CD4-positive, alpha-beta T cell treated with Interleukin-15 for 4 hours (primary cell): ENCODE measurements at places on chromosomes 4 and X.

DNA sequence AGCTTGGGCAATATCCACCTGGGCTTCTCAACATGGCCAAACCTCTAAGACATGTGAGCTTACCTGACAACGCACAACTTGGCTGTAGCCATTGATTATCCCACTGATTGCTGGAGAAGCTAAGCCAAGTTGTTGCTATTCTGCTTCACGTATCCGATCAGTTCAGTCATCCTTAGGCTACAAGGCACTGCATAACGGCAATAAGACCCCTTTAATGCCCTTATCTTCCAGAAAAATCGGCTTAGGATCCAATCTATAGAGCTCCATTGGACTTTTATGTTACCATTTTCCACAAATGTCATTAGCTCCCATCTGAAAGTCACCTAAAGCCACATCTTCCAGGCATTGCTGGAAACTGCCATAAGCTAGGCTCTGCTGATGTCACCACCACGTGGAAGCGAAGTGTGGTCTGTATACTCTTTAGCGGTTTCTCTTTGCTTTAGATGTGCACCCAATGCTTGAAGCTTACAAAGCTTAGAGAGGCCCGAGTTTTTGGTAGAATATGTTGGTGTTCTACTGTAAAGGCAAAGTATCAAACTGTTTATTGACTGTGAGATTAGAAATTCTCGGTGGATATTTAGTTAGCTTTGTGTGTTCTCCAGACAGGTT, 163.1 kb downstream of the CPE start:
- no peak for DNase-seq

DNA sequence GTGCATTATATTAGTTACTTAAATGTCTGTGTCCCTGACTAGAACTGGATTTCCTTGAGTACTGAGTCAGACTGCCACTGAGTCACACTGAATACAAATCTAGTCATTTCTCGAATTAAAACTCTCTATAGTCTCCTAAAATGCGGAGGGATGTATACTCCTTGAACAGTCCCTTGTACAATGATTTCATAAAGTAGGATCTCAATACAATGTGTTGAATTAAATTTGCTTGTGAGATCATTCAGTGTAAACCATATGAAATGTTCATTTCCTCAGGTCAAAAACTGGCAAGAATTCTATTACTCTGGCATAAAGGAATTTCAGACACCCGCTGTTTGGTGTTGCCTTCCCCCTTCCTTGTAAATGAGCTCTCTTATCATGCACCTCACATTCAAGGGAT, 17.5 kb upstream of the FAM241A start:
- DNase-seq, result no peak

- no peak for DNase-seq
Measured at GRCh38 chrX:33385546-33385945, 174.2 kb upstream of the DMD start.

DNA sequence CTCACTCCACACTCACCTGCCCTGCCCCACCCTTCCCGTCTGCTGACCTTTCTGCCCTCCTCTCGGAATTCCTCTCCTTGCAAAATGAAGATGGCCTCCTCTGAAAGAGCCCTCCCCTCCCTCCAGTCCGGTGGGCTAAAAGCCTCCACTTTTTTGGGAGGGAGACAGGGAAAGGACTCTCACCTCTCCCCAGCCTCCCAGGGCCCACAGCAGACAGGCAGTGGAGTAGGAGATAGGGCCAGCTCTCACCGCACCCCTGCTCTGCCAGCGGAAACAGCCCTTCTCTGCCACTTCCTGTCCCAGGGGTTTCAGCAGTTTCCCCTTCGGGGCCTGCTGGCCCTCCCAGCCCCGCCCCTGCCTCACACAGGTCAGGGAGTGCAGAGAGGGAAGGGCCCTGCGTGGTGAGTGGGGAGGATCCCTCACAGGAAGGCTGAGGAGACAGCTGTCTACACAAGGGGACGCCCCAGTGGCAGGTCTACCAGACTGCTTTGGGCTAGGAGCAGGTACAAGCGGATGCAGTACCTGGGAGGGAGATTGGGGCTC, 18.2 kb downstream of the ELF4 start:
- peak; percentile 85 for DNase-seq

GRCh38 chr4:16977081-16977480, 78.6 kb upstream of the LDB2 start:
- DNase-seq, result no peak

DNA sequence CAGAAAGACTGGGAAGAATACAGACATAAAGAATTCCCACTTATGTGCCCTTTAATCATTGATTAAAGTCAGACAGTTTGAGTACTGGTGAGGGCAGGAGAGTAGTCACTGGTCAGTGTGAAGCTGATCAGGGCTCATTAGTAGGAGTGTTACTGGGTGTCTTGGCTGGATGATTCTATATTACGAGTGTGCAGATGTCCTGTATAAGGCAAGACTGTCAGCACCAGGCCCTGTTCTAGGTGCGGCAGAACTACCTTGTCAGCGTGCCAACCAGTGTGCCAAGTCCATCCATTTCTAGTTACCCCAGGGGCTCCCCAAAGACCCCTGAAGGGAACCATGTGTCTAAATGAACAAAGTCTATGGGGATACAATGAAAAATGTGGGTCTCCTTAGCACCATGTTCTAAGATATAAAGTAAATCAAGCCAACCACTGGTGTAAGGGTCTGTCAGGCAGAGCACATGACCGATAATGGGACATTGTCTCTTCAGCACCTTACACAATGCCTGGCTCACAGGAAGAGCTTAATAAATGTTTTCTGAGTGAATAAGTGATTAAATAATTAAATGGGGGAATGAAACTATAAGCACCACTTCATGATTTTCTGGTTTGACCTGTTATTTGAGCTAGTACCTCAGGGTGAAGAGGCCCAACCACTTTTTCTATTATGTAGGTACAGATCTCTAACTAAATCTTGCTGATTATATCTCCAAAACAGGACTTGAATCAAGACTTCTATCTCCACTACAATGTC, 205.0 kb downstream of the CAMK2D start:
- no peak for DNase-seq

DNA sequence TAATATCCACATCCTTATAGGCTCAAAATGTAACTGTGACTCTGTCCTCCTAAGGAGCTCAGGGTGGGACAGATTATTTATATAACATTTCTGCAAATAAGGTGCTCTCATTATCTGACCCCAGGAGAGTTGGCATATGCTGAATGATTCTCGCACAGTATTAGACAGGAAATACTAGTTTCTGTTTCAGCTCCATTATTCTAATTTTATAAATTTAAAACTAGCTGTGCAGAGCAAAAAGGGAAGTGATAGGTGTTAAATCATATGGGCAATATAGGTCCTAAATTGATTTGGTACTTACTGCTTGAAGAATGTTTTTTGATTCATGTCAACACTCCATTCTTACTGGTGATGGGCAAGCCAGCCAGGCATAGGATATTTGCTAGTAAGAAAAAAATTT, 141.5 kb downstream of the GLRA2 start:
- DNase-seq, result no peak

DNA sequence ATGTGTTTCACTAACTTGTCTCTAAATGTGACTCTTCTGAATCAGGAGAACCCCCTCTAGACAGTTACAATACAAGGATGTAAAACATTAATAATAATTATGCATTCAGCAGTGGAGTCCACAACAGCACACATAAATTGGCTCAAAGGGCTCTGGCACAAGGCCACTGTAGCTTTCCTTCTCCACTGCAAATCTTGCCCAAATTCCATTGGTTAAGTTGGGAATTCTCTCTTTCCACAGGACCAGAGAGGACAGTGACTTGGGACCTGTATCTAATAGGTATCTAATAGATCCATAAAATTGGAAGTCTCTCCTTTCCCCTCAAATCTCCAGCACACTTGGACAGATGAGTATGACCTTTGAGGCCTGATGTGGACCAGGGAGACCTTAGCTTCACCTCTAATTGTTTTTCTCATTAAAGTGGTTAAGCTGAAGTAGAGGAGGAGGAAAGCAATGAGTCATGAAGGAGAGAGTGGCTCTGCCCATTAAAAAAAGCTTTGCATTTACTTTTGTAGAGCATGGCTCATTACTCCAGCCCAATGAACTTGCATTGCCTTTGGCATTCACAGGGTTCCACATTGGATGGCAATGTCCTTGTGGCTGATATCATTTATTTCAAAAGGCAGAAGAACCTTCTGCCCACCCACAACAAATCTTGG, 72.3 kb upstream of the SH3RF1 start:
- DNase-seq, result no peak

DNA sequence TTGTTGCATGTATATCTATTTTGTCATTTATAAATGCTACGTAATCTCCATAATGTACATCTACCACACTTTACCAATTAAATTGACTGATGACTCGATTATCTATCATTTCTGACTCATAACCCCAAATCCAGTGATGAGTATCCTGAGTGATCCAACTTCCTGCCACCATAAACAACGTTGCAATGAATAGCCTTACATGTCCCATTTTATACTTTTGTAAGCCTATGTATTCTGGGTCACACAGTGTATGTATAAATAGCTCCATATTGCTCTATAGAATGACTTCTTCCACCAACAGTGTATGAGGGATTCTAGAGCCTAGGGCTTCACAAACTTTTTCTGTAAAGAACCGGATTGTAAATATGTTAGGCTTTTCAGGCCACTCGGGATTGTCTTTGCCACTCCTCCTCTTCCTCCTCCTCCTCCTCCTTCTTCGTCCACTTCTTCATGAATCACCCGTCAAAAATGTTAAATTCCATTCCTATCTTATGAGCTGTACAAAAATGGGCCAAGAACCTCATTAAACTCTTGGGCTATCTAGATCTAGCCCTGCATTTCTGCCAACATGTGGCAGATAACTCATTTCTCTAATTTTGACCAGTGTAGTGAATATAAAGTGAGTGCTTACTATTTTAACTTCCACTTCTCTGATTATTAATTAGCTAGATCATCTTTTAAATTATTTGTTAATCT, 672.2 kb upstream of the AMOT start:
- no peak for DNase-seq

DNA sequence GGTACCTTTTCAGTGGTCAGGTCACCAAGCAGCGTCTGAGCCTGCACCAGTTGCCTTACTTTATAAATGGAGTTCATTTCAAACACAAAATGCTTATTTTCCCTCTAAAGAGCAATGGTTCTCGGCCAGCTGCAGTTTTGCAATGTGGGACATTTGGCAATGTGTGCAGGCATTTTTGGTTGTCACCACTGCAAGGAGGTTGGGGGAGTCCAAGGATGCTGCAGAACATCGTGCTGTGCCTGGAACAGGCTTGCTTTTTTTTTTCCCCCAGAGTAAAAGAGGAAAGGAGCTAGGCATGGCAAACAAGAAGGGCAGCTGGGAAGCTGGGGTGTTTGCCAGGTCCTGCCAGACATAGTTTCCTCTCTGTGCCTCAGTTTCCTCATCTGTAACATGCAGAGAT, 115.6 kb downstream of the GPR143 start:
- DNase-seq, result no peak

DNA sequence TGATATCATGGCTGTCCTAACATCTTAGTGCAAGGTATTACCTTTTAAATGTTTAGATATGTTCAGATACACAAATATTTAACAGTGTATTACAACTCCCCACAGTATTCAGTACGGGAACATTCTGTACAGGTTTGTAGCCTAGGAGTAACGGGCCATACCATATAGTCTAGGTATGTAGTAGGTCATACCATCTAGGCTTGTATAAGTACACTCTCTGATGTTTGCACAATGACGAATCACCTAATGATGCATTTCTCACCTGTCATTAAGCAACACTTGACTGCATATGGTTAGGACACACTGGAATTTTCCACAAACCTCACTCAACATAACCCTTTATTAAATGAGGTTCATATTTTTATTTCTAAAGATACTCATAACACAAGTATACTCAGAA, 67.7 kb downstream of the THOC2 start:
- DNase-seq, result no peak

DNA sequence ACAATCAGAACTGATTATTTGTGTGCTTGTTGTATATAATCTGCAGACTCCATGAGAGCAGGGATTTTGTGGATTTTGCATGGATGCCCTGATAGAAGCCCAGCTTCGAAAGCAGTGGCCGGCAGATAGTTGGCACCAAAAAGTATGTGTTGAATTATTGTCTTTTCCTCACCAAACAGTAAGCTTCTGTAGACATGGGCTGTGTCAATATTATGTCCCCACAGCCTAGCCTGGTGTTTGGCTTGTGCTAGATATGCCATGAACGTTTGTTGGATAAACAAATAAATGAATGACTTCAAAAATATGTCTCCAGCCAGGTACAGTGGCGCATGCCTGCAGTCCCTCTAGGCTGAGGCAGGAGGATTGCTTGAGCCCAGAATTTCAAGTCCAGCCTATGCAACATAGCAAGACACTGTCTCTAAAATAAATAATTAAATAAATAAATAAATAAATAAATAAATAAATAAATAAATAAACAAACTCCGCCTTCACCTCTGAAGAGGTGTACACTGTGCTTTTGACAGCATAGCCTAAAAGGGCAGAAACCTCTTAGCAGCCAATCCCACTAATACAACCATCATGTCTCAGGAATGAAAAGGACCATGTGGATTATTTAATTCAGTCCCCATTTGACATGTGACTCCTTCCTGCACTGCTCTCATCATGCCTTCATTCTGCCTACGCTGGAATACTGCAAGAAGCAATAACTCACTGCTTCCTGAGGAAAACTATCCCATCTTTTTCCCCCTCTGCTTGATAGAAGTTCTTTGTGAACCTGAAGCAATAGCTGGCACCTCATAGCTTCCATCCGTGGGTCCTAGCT, 335.2 kb downstream of the FBXW7 start:
- no peak for DNase-seq

GRCh38 chrX:41145920-41146608, 60.8 kb downstream of the USP9X start:
- no peak for DNase-seq

GRCh38 chr4:55323375-55323774, 22.7 kb upstream of the SRD5A3 start:
- DNase-seq, result no peak

- DNase-seq, result no peak
Measured at GRCh38 chrX:44156726-44157125, 183.5 kb upstream of the NDP start.

GRCh38 chr4:141022111-141022695, 111.1 kb downstream of the RNF150 start:
- DNase-seq, result no peak

GRCh38 chr4:186685767-186686183, 37.9 kb downstream of the FAT1 start:
- no peak for DNase-seq

GRCh38 chr4:39323821-39324220, 42.3 kb downstream of the RFC1 start:
- no peak for DNase-seq

DNA sequence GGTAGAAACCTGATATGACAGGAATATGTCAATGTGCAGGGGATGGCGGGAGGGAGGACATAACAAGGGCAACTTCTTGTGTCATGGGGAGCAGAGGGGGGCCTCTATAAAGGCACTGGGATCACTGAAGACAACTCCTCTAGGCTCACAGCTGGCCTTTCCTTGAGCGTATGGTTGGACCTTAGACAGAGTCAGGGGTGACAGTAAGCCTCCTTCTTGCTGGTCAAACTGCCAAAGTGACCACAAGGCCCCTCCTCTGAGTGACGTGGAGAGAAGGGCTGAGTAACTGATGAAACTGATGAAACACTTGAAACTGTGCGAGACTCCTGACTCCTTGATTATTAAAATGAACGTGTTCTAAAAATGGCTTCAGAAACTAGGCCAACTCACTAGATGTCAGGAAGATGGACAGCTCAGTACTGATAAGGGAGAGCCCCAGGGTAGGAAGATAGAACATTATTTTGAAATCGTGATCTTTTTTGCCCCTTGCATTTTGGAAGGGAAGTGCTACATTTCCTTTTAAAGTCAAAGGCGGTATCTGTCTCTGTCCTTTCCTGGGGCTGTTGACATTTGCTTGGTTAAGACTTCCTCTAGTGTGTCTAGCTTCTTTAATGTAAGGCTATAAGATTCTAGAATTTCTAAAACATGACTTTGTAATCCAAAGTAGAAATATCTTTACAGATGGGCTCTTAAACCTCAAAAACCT, 1.6 kb downstream of the RAB33A start:
- DNase-seq, result peak; percentile 18
